ENCODE measurements at places on chromosomes 5 and 9.

- no peak for DNase-seq
Measured at GRCh38 chr5:80364892-80365291, 43.0 kb upstream of the ZFYVE16 start.

DNA sequence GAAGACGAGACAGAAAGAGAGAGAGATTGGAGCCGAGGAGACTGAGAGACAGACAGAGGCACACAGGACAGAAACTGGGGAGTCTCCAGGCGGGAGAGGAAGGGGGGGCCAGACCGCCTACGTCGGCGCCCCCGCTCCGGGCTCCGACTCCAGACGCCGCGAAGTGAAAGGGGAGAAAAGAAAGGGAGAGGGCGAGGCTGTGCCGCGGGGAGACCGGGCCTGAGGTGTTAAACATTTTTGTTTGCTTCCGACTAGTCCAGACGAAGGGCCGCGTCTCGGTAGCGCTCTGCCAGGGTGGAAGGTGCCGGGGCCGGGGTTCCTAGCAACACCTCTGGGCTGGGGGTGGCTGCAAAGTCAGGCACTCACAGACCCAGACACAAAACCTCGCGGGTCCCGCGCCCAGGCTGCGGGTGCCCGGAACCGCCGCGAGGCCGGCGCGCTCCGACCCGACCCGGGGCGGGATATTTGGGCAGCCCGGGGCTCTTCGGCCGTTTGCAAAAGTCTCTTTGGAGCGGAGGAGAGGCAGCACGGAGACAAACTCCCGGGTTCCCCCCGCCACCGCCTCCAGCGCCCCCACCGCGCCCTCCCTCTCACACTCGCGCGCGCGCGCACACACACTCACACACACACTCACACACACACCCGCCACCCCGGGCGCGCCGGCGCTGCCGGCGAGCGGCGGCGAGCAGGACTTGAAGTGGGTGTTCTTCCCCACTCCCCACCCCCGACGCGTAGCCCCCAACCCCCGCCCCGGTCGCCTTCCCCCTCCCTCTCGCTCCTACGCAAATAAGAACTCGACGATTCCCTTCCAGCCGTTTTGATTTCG lies 626 bp upstream of the FST start:
- peak; percentile 58 for DNase-seq

GRCh38 chr9:138067613-138068367 lies 190.2 kb downstream of the CACNA1B start:
- DNase-seq = no peak

- DNase-seq = peak; percentile 94
Measured at GRCh38 chr5:126516133-126516532, 78.9 kb downstream of the ALDH7A1 start.

DNA sequence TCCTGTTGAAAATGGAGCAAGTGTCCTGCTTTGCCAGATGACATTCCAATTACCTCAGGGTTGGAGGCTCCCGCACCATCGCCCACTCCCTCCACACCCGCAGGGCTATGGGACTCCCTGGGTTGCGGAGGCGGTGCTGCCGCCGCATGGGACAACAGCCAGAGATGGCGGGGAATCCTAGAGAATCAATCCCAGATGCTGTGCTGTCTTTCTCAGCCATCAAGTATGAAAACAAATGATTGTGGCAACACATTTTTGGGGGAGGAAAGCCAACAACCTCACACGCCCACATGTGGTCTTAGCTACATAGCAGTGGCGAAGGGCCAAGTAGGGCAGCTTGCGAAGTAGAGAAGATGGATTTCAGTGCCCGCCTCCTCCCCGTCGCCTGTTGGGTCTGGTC lies 46.7 kb downstream of the IL31RA start:
- DNase-seq = peak; percentile 97

DNA sequence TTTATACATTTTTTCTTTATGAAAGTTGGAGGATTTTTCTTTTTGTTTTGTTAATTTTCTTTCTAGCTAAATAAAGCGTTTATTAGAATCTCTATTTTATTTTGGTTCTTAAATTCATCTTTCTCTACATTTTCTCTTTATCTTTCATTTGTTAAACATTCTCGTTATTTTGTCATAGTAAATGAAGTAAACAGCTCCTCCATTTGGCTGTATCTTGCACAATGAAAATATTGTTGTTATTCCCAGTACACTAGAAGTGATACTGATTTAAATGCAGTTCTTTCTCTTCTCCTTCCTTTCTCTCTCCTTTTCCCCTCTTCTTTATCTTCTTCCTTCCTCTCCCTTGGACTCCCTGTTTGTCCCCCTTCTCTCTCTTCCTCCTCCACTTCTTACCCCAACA lies 88.8 kb downstream of the FER start:
- no peak for DNase-seq

DNA sequence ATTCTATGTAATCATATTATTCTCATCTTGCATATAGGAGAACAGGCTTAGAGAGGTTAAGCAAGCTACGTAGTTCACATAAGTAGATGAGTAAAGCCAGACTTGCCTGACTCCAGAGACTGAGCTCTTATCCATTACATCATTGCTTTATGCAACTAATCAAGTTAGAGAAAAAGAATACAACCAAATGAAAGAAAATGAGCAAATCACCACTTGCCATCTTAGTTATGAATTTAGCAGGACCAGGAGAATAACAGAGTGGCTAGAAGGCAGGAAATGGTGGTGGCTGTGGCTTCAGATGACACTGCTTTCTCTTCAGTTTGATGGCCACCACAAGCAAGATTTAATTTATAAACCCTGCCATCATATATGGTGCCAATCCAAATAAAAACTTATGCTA lies 26.6 kb downstream of the POC5 start:
- no peak for DNase-seq

DNA sequence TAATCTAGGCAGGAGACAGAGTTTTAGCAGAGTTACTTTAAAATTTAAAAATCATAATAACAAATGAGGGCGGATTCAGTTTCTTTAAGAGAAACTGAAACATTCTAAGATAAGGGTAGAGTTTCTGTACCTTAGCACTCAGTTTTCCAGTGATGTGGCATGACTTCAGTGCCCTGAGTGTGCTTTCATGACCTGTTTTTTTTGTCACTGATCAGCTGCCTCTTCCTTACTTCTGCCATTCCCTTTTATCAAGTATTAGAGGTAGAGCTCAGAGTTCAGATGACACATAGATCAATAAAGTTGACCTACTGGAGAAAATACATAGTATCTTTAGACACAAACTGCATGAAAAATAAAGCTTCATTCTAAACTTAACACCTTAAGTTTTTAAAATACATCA lies 82.3 kb downstream of the ERMP1 start:
- no peak for DNase-seq

DNA sequence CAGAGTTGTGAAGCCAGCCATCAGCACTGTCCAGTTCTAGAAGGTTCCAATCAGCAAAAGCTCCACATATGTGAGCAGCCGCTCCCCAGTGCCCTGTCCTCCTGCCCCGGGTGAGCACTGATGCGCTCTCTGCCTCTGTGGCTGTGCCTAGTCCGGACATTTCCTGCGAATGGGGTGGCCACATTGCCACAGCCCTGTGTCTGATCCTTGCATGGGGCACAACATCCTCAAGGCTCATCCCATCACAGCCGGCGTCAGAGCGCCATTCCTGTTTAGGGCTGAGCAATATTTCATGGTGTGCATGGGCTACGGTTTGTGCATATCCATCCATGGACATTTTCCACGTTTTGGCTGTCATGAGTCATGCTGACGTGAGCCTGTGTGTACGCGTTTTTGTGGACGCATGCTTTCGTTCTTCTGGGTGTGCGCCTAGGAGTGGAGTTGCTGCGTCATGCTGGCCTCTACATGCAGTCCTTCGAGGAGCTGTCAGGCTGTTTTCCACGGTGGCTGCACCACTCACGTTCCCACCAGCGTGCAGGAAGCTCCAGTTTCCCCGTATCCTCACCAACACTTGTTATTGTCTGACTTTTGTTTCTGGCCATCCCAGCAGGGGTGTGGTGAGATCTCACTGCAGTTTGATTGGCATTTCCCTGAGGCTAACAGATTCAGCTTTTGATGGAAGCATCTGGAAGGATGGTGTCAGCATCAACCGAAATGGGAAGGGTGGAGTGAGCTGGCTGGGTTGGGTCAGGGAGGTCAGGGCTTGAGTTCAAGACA lies 9.7 kb upstream of the SLC6A18 start:
- no peak for DNase-seq

DNA sequence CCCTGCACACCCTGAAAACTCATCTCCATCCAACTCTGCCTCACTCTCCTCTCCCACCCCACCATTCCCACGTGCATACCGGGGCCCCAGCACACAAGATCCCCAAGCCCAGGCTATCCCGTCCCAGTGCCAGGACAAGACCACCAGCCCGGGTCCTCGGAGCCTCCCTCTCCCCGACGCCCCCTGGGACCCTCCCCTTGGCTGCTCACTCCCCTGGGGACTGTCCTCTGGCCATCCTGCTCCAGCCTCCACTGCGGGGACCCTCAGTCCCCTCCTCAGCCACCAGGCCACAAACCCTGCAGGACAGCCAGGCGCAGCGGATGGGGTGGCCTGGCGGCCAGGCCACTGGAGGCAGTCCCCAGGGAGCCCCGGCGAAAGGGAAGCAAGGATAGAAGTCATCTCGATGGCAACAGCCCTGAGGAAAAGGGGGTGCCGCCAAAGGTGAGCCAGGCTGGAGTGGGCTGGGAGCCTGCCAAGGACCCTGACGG lies 62.8 kb downstream of the C9orf50 start:
- DNase-seq = no peak

DNA sequence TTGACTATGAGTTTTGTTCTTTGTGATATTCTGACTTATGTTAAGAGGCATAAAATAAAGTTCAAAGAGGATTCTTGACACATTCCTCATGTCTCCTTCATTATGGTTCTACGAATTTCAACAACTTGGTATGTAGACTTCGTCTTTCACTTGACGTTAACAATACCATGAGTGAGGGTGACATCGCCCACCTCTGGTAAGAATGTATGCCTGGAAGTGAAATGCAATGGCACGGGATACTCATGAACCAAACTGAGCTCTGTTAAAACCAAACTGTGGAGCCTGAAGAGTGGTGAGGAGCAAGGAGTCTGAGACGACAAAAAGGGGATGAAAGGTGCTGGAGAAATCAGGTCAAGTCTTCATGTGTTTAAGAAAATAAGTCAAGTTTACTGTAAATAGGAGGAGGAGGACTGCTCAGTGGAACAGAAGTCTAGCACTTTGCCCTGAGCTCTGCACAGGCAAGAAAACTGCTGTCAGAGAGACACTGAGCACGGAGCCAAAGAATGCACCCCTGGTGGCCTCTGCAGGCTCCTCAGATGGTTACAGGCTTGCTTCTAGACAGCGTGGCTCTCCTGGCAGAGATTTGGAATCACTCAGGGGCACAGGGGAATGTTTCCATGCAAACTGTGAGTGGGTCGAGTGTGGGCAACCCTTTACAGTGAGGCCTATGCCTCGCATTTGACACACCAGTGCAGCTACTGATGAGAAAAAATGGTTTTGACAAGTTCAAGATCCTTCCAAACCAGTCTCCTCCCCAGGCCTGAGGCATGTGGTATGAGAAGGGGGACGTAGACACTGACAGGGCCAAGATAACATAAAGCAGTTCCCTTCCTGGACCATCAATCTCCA lies 470.1 kb downstream of the IRX1 start:
- no peak for DNase-seq

DNA sequence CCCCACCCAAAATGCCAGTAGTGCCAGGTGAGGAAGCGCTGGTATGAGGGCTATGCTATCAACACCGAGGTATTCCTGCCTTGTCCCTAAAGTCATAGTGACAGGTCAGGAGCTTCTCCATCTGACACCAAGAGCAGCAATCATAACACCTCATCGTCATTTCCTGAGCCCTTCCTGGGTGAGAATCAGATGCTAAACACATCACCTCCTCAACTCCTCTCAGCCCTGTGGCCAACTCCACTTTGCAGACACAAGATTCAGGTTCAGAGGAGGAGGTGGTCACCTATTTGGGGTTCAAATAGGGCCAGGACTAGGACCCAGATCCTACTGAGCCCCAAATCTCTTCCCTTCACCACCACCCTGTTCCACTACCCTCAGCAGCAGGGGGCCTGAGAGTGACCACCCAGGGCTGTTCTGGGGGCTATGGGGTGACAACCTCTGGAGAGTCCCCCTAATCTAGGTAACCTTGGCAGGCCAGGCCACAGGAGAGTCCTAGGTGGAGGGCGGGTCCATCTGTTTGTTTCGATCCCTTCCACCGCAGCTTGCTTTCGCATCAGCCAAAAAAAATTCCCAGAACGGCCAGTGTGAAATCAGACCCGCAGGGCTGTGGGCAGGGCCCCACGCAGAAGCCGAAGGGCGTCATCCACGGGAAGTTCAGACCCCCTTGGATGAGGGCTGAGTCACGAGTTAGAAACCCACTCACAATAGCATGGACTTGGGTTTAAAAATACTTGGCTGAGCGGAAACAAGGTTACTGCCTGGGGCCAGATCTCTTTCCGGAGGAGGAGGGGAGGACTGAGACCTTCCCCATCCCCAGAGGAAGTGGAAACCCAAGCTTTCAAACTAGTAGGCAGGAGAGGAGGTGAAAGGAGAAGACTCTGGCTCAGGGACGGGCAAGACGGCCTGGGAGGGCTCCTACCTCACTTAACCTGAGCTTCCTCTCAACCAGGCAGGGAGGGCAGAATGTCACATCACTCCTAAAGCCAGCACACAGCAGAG lies 8.7 kb downstream of the STK10 start:
- peak; percentile 79 for DNase-seq

DNA sequence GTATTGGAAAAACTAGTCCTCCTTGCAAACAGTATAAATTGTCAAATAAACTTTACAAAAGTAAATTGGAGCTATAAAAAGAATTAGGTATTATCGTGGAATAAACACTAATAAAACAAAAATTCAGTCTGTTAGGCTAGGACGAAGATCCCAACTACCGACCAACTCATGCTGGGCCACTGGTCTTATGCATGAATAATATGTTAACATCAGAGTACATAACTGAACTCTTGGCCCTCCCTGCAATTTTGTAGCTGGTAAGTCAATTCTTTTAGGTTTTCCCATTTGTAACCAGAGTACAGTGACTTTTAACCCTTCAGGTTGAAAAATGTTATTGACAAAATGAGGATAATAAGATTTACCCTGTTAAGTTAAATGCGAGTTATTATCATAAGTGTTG lies 428.7 kb downstream of the BNC2 start:
- DNase-seq = no peak

- DNase-seq = no peak
Measured at GRCh38 chr9:137426018-137426681, 3.0 kb downstream of the NOXA1 start.

DNA sequence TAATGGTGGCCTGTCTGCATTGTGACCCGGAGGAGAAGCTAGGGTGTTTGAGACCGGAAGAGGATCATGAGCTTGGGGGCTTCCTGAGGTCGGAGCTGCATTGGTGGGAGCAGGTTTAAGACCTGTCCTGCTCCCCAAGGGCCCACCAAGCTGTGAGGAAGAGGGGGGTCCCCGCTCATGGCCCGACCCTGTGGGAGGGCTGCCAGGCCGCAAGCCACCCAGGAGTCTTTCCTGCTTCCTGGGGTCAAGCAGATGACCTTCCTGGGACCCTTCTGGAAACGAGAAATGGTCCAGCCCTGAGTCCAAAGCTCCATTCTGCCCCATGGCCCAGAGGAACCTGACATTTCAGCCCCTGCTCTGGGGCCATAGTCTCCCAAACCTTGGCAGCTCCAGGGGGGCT lies 61.5 kb upstream of the RNU6ATAC start:
- no peak for DNase-seq

GRCh38 chr9:114677418-114677817 lies 4.6 kb downstream of the TEX48 start:
- DNase-seq = peak; percentile 100

Data from EH (cell line).